ENCODE measurements at places on chromosomes 12 and 14.
A peak's percentile ranks its signal among the peaks of the same experiment; 100 is the strongest.

GRCh38 chr14:105148604-105149145 lies 19.9 kb downstream of the JAG2 start:
- DNase-seq = no peak

DNA sequence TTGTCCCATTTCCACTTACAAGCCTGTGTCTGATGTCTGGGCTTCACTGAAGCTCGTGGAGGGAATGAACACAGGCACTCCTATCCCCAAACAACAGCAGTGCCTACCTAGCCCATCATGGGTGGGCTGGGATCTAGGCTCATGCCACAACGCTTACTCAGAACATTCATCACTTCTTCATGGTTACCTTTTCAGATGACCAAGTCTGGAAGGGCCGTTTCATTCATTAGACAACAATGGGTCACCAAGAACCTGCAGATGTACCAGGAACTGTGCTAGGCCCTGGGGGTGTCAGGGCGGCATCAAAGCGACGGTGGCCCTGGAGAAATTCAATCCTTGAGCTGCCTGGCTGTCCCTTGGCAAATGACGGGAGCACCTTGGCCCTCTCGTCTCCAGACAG lies 64.9 kb upstream of the FZD10 start:
- no peak for DNase-seq

GRCh38 chr12:633731-634130 lies 29.5 kb downstream of the NINJ2 start:
- no peak for DNase-seq

DNA sequence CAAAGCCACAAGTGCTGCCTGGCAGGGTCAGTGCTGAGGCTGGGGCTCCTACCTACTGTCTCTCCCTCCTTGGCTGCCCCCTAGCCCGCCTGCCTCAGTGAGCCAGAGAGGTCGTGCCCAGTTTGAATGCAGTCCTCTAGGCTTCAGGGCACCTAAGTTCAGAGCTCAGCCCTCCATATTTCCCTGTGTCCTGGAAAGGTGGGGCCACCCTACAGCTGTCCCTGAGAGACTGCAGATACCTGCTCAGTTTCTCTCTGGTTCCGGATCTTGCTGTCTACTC lies 142.6 kb downstream of the CALM1 start:
- no peak for DNase-seq

- no peak for DNase-seq
Observed at GRCh38 chr12:29863665-29864064, 79.9 kb upstream of the TMTC1 start.

- no peak for DNase-seq
Observed at GRCh38 chr14:22598896-22599244, 770 bp downstream of the ABHD4 start.

- no peak for DNase-seq
Observed at GRCh38 chr14:104942586-104942985, 17.9 kb downstream of the PLD4 start.

GRCh38 chr12:75991753-75992152 lies 39.8 kb downstream of the PHLDA1 start:
- no peak for DNase-seq

- DNase-seq = no peak
Observed at GRCh38 chr12:83996671-83997070, 915.9 kb downstream of the SLC6A15 start.

GRCh38 chr14:99127651-99128167 lies 144.3 kb downstream of the BCL11B start:
- DNase-seq = no peak

GRCh38 chr14:60171690-60172089 lies 6.5 kb upstream of the DHRS7 start:
- DNase-seq = no peak

DNA sequence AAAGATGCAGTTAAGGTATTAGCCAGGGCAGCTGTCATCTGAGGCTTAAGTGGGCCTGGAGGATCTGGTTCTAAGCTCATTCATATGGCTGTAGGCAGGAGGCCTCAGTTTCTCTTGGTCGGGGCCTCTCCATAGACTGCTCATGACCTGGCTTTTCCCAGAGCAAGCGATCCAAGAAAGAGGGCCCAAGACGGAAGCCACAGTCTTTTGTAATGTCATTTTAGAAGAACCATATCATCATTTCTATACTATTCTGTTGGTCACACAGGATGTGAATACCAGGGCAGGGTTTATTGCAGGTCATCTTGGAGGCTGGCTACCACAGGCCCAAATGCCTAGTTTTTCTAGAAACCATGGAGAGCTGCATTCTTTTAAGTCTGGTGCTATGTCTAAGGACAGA lies 47.7 kb downstream of the GNG2 start:
- DNase-seq = no peak

- no peak for DNase-seq
Observed at GRCh38 chr12:20508359-20508758, 140.0 kb downstream of the PDE3A start.

- DNase-seq = no peak
Observed at GRCh38 chr12:75585330-75585729, 73.9 kb upstream of the KRR1 start.

GRCh38 chr12:47361389-47362021 lies 281.7 kb upstream of the AMIGO2 start:
- no peak for DNase-seq

DNA sequence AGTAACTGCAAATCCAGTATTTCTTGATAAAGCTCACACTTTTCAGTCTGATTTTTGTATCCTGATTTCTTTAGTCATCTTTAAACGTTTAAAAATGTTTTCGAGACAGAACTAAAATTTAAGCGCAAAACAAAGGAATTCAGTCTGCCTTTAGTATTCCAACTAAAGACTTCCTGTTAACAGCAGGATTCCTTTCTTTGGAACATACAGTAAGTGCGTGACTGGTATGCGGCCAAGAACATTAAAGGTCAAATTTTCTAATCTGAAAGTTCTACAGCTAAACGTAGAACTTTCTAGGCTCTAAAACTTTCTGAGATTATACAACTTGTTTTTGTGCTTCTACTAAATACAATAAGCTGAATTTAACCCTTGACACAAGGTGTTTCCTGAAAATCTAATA lies 9.9 kb downstream of the SAV1 start:
- DNase-seq = no peak

- DNase-seq = no peak
Observed at GRCh38 chr14:33855672-33856071, 95.2 kb downstream of the EGLN3 start.

- no peak for DNase-seq
Observed at GRCh38 chr12:119153477-119154434, 25.0 kb upstream of the HSPB8 start.

GRCh38 chr12:8946733-8947132 lies 2.7 kb downstream of the M6PR start:
- no peak for DNase-seq

DNA sequence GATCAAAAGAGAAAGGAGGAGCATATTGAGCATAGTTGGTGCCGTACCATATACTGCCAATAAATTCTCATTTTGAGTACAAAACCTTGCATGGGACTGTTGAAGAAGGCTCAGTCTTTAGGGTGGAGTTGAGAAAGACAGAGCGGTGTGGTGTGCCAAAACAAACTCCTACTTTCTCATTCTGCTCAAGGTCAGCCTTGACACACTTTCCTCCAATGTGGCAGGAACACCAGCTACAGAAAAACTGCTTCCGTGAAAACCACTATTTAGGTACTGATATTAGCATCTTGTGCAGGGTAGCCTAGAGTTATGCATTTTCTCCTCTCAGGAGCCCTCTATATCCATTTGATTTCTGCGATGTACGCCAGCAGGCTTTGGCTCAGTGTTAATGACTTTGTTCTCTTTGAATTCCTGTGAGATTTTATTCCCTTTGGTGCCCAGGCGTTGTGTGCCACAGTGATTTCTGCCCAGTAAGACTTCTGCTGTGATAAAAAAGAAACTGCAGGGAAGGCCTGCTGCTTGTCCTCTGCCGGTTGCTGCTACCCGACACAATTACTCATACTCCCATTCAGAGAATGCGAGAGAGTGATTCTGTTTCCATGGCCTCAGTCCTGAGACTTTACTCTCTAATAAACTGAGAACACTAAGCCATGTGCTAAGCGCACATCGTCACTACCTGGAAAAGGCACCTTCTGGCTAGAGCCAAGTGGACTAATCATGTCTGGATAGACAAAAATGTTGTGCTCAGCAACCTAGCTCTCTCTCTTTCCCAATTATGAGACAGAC lies 88.3 kb upstream of the MDM1 start:
- DNase-seq = no peak

- DNase-seq = no peak
Observed at GRCh38 chr12:72753571-72753970, 481.4 kb downstream of the TRHDE start.

DNA sequence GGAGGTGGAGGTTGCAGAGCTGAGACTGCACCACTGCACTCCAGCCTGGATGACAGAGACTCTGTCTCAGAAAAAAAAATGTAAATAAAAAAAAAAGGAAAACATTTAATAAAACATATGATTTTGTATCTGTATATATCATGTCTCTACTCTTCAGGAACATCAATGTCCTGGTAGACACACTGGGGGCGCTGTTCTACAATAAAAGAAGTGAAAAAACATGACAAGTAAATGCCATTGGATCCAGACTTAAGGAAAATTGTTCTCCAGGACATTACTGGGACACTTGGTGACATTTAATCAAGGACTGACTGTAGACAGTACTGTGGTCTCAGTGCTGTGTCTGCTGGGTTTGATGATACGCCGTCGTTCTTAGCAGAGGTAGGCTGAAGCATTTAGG lies 15.5 kb upstream of the KLC1 start:
- no peak for DNase-seq

DNA sequence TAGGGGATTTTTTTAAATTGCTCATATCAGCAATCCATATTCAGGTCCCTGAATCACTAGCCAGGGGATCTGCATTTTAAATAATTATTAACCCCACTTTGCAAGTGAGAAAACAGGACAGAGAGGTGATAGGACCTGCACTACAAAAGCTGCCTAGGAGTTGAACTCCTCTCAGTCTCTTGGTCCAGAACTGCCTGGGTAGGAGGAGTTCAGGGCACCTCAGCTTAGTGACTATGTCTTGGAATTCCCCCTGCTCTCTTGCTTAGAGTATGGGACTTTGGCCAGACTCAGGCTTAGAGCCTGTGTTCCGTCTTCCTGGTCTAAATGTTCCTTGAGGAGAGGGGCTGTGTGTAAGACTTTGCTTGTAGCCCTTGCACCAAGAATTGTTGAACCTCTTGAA lies 68.2 kb upstream of the WSCD2 start:
- no peak for DNase-seq

- DNase-seq = peak; percentile 66
Observed at GRCh38 chr12:123942911-123943648, 29.6 kb downstream of the CCDC92 start.

DNA sequence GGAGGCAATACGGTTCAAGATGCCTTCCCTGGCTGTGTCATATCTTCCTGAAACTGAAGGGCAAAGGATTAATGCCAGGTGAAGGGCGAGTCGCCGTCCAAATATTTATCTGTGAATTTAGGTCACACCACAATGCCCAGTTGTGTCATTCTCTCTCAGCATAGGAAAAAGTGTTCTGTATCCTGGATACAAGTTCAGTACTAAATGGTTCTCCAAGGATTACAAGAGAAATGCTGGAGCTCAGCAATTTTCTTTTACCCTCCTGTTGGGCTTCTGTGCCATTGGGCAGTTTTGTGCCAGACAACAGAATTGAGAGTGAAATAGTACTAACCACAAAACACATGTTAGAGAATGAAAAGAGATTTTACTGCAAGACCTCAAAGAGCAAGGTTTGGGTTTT lies 493.9 kb downstream of the EGLN3 start:
- no peak for DNase-seq

DNA sequence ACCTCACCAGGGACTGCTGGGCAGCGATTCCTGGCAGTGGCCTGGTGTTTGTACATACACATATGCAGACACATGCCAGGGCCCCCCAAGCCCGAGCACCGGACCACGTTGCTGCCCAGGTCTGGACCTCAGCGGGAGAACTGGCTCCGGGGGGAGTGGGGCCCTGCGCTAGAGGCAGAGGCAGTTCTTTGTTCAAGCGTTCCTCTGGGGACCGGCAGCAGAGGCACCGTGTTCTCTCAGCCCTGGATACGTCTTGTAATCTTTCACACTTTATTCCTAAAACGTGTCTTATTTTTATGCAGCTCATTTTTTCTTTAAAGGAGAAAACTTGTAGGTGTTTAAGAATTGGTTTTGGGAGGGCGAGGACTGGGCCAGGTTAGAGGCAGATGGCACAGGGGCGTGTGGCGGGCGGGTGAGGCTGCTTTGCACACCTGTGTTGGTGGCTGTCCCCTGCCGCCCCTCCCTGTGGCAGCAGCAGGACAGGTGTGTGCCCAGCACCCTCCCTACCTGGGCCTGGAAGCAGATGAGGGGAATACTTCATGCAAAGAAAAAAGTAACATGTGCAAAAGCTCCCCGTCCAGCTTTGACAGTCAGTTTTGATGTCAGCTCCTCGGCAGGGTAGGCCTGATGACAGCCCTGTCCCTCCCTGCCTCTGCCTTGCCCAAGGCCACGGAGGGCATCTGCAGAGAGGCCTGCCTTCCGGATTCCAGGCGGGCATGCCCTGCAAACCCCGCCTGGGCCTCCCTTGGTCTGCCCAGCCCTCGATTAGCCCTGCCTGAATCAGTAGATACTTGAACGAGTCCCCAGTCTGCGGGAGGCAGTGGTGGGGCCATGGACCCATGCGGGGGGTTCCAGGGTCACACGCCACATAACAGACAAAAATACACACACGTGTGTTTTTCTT lies 7.0 kb upstream of the PUS1 start:
- no peak for DNase-seq

DNA sequence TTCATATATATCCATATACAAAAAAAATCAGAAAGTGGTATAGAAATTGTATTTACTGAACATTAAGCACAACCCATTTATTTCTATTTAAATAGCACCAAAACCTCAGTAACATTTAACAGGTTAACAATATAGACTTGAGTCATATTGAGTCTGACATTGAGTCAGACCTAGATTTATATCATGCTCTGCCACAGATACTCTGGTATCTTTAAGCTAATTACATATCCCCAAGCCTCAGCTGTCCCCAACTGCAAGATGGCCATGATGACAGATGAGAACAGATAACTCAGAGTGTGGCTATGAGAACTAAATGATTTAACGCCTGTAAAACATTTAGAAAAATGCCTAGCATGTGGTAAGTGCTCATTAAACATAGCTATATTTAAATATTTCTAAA lies 40.3 kb downstream of the IFNG start:
- no peak for DNase-seq

DNA sequence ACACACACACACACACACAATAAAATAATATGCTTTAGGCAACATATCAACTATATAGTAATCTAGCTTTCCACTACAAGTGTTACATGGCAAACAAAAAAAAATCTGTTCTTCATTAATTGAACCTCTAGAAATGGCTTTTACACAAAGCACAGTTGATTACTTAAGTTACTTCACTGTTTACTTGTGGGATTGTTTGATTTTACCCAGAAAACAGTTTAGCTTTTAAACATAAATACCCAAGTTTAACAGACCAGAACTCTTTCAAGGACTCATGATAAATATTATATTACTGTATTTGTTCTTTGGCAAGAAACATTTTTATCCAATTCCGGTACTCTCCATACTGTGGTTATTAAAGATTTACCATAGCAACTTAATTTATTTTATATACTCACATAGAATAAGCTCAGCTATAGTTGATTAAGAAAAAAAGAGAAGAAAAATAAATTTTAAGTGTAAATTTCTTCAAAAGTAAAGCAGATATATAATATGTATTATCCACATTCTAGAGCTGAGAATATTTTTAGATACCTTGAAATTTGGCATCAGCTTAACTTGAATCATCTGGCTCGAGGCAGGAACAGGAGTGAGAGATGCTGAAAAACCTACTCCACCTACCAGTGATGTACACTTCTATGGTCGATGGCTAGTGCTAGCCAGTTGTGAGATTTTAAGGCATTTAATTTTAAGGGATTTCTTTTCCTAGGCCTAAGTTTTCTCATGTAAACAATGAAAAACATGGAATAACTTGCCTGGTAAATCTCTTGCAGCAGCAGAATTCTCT lies 126.0 kb downstream of the BTG1 start:
- DNase-seq = no peak

GRCh38 chr12:50914872-50915484 lies 37.4 kb upstream of the HIGD1C start:
- DNase-seq = no peak
